ENCODE measurements at places on chromosomes 1 and 21.

GRCh38 chr1:110164725-110165350, 14.5 kb downstream of the SLC6A17 start:
- DNase-seq: no peak

GRCh38 chr1:89877756-89878155, 56.9 kb downstream of the LRRC8D start:
- no peak for DNase-seq

DNA sequence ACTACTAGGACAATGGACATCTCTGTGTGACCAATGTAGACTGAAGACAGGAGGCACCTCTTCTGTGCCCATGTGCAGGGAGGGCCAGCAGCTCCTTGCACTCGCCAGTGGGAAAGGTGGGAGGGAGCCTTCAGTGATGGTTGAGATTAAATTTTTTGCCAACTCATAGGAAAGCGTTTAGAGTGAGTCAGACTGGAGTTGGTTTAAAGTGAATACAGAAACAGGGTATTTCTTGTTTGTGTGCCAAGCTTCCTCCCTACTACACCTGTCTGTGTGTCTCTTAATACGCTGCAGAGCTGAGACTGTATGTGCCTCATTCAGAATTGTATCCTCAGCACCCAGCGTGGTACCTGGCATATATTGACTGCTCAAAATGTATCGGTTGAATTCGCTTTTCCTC, 13.5 kb upstream of the COL16A1 start:
- DNase-seq: no peak

DNA sequence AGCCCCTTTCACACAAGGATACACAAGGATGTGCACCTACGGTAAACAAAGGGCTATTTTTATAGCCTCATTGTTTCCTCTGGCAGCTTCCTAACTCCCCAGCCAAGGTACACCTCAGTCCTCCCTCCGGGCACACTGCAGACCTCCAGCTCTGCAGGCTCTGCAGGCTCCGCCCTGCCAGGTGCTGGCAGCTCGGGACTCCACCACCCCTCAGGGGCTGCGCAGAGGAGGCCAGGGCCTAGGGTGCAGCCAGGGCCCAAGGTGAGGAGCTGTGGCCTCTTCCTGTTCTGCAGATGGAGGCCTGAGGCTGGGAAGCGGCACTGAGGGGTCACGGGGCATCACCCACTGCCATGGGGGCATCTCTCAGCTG, 19.8 kb upstream of the CLSTN1 start:
- no peak for DNase-seq

DNA sequence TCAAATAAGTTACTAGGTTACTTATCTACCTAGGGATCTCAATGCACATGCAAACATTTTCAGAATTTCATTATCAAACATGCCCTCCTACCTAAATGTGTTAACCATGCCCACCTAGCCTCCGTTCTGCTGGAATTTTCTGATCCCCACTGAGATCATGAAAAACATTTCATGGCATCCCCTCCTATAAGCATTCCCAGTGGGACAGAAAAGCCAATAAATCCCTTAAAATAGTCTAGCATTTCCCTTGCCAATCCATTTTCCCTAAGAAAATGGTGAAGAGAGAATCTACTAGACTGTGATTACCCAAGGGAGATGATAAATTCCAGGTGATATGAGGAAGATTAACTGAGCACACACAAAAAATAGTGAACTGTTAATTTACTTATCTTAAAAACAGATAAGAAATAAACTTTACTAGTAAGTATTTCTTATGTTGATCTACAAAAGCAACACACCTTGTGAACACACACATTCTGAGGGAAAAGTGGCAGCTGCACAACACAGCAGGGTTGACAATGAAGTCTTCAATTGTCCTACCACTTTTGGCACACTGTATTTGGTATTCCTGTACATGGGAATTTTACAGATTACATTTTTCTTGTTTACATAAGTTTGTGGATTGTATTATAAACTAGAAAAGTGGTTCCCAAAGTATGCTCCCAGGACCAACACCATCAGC, 49.6 kb downstream of the ARID4B start:
- no peak for DNase-seq

DNA sequence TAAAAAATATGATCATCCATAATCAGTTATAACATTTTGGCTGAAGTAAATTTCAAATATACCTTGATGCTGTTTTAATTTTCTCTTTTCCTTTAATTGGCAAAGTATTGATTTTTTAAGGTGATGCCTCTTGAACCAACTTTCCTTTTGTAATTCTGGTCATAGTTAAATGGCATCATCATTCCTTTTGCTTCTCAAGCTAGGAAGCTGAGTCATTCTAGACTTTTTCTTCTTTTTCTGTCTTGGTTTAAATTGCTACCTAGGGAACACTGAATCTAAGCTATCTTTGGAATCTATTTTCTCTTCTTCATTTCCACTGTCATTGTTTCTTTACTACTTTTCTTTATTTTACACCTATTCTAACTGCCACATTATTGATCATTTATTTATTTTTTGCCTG, 162.7 kb downstream of the HMCN1 start:
- DNase-seq: no peak

GRCh38 chr1:100290291-100290690, 24.3 kb downstream of the RTCA start:
- no peak for DNase-seq

- no peak for DNase-seq
Observed at GRCh38 chr21:41098076-41098475, 69.9 kb upstream of the BACE2 start.

DNA sequence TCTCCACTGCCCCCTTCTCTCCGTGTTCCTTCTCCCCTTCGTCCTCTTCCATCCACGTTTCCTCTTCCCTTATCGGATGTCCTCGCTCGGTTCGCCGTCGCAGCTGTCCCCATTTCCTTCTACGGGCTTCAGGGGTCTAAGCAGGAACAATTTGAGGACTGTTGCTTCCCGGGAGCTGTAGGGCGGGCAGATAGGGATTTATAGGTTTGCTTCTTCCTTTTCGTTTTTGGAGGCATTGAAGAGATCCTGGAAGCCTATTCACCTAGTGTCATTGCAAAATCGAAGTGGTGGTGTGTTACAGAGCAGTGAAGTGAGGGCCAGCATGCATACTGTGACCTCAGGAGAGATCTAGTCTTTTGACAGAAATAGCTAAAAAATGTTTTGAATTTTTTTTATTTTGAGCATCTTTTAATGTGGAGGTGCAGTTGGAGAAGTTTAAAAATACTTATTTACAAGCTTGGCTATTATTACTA, 897 bp downstream of the ZYG11B start:
- DNase-seq: no peak

GRCh38 chr1:33294071-33295010, 26.6 kb downstream of the A3GALT2 start:
- DNase-seq: no peak

- no peak for DNase-seq
Observed at GRCh38 chr1:108200687-108201051, 526 bp upstream of the SLC25A24 start.

Data from NCI-H1436 treated with DMSO at 0.1 percent for 48 hours (cell line).